ENCODE measurements at places on chromosomes 12 and 14.

- DNase-seq = no peak
Observed at GRCh38 chr12:96190413-96191108, 3.6 kb upstream of the ELK3 start.

DNA sequence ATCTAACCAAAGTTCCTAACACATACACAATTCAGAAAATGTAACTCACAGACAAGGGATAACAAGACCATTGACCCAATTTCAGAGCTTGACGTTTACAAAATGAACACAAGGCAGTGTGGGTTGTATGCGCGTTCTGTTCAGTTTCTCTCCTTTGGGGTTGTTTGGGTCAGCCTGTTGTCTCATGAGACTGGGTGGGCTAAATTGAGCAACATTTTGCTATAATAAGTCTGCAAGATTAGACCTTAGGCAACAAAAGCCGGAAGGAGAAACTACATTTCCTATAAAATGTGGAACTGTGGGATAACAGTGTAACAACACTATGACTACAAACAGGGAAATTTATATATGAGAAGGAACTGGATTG, 18.8 kb upstream of the LTA4H start:
- DNase-seq = no peak

DNA sequence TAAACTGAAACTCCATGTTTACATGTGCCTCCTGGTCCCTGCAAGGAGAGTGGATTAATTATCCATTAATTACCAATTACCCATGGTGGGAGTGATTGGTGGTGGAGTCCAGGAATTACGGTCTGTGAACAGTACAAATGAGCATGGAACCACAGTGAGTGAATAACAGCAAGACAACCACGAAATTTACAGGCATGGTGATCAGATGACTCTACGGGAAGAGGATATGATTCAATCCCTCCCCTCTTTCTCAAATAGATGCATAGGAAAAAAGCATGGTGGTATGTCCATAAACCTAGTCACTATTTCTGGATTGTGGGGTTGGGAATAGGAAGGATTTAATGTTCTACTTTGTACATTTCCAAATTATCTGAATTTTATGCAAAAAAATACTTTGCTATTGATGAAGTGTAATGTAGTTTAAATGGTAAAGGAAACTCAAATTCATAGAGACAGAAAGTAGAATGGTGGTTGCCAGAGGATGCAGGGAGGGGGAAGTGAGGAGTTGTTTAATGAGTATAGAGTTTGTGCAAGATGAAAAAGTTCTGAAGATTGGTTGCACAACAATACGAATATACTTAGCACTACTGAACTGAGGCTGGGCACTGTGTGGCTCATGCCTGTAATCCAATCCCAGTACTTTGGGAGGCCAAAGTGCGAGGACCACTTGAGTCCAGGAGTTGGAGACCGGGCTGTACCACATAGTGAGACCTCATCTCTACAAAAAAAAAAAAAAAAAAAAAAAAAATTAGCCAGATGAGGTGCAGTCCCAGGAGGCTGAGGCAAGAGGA, 41.2 kb upstream of the C12orf75 start:
- no peak for DNase-seq

DNA sequence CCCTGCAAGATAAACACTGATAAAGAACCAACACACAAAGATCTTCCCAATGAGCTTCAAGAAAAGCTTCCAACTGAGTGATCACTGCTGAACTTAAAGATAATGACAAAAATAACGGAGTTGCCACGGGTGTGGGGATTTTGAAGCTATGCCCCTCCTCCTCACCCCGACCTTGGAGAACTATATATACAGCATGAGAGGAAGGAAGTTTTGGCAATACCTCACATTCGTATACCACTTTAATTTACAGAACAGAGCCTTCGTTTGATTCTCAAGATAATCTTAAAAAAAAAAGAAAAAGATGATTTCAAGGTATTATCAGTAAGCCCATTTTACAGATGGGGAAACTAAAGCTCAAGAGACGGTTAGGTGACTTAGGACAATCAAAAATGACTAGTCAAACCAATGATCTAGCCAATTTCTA, 715 bp downstream of the NEK9 start:
- DNase-seq = no peak

DNA sequence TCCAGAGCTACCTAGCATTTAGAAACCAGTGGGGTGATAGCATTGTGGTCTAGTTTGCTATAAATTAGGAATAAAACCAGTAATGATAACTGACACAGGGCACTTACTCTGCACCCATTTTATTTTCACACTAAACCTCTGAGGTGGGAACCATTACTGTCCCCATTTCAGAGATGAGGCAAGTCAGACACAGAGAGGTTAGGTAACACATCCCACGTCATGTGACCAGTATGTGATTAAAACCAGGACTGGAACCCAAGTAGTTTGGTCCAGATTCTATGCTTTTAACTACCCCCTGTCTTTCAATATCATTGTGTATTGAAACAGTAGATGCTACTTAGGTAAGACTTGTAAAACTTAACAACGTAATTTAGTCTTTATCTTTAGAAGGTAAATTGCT, 110.2 kb downstream of the PLXNC1 start:
- DNase-seq = no peak

DNA sequence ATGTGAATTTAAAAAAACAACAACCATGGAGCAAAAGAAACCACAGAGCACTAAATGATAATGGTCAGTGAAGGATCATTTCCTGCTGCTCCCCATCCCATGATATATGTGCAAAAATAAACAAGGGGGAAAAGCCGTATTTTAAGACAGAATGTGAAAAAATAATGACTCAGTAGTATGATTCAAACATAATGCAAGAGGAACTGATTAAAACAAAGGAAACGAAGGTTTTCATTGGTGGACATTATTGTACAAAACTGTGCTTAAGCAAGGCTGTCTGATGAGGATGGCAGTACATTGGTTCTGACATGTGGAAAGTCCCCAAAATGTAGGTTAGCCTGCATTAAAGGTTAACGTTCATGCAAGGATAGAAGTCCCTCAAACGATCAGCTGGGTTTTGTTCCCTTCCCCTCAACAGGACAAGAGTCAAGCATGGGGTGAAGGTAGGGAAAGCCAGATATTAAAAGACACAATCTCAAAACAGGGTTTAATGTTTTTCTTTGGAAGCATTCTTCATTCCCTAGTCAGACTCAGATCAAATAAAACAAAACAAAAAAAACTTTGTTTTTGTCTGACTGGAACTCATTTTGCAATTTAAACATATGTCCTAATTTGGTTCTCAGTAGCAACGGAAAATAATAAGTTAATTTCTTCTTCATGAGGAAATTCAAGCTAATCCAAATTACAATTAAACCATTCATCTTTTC, 26.3 kb upstream of the PTGDR start:
- DNase-seq = no peak

- no peak for DNase-seq
Observed at GRCh38 chr14:84375235-84375634, 1154.7 kb upstream of the FLRT2 start.

- DNase-seq = no peak
Observed at GRCh38 chr12:10113075-10113474, 14.3 kb upstream of the CLEC1A start.

- no peak for DNase-seq
Observed at GRCh38 chr14:68925373-68925772, 53.7 kb downstream of the ACTN1 start.

DNA sequence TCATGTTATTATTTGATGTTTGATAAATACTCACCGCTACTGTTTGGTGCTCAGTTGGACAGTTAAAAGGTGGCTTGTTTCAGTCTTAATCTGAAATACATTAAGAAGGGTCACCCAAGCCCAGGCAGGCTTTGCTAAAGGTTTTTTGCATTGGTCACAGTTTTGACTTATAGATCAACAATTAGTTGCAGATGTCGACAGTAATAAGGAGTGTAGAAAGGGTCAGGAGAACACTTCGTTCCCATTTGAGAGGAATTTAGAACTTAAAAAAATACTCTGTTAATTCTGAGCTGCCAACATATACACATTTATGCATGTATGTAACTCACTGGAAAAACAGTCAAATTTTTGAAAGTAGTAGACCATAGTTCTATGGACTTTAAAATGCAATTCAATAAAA, 130.3 kb downstream of the TMEM30B start:
- DNase-seq = no peak

- DNase-seq = no peak
Observed at GRCh38 chr14:31239741-31240140, 32.1 kb upstream of the HECTD1 start.

- no peak for DNase-seq
Observed at GRCh38 chr12:75305412-75306332, 24.5 kb downstream of the CAPS2 start.

DNA sequence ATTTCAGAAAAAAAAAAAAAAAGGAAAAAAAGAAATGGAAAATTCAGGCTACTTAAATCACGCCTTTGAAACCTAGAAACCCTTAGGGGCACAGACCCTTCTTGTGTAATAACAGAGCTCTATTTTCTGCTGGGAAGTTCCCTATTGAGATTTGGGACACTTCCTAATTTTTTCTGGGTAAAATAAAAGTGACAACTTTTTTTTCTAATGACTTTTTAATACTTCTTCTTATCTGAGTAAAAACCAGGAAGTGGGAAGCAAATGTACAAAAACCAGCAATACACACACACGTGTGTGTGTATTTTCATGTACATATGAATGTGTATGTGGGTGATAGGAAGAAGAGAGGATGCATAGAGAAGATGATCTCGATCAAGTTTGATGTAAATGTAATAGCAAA, 35.8 kb downstream of the ETV6 start:
- no peak for DNase-seq

DNA sequence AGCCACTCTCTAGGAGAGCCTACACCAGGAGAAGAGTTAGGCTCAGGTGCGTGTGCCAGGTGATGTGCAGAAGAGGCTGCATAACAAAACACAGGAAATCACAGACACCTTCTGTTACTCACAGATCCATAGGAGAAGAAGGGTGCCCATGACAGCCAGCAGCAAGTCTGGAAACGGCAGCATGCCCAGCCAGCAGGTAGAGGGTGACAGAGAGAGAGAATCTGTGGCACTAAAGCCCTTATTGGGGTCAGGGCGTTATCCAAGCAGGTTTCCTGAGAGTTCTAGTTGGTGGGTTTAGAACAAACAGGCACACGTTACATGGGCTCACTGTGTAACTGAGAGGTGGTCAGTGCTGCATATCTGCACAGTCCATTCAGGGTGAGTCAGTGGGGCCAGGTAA, 14.9 kb upstream of the SLC8A3 start:
- no peak for DNase-seq

- no peak for DNase-seq
Observed at GRCh38 chr14:26841920-26842741, 244.3 kb upstream of the NOVA1 start.

DNA sequence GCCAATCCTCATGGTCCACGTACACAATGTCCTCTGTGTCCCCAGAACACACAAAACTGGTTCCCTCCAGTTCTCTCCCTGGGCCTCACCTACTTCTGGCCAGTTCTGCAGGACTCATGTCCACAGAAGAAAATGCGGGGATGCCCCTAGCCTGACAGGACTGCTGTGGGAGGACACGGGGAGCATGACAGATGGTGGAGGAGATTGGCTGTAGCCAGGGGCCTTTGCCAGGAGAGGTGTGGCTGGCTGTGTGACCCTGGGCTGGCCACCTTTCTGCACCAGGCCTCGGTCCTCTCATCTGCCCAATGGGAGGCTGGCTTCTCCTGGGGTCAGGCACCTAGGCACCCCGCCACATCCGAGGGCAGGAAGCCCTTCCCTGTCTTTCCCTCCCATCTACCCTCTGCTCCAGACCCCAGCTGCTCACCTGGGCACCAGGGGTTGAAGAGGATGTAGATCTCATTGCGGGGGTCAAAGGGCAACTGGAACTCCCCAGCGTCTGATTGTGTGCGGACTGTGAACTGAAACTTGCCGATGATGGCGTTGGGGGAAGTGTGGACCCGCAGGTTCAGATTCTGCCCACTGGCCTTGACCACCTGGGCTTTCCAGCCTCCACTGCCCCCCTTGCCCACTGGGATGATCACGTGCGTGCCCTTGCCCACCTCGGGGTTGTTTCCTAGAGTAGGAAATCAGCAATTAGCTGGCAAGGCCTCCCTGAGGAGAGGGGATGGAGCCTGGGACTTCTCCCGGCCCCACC, 2.8 kb downstream of the TGM1 start:
- no peak for DNase-seq

GRCh38 chr12:3552726-3553045, 61.7 kb downstream of the PRMT8 start:
- no peak for DNase-seq

GRCh38 chr14:100086361-100086760, 21.1 kb downstream of the EVL start:
- DNase-seq = no peak

- no peak for DNase-seq
Observed at GRCh38 chr12:94733727-94734126, 83.4 kb upstream of the TMCC3 start.

DNA sequence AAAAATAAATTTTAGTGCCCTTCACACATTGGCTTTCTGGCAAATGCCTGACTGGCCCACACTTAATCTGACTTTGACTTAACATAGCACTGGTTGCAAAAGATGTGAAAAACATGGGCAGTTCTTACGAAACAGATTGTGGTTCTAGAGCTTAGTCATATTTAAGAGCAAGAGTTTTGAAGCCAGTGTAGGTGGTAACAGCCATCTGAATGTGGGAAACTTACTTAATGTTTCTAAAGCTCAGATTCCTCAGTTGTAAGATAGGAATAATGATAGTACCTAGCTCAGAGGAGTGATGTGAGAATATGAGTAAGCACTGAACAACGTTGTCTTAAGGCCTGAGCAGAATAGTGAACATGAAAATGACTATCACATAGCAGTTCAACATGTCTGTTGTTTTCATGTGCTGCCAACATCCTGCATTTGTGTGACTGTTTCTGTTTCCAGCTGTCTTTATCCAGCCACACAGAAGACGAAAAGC, 262.7 kb downstream of the SYT1 start:
- no peak for DNase-seq

DNA sequence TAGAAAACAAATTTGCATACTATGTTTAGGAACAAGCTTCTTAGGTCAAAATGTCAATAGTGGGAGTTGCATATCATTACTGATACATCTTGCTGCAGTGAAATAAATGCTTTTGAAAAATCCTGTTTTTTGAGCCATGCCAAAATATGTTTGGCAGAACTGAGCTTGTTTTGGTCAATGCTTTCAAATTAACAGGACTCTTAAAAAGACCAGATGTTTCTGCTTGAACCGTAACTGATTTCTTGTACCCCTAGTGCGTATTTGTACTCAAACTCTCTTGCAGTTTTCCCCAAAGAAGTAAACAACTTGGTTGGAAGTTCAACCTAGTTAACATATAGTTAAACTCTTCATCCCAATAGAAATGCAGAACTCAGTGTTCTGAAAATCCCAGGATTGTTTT, 3.4 kb downstream of the TRHDE start:
- DNase-seq = no peak

DNA sequence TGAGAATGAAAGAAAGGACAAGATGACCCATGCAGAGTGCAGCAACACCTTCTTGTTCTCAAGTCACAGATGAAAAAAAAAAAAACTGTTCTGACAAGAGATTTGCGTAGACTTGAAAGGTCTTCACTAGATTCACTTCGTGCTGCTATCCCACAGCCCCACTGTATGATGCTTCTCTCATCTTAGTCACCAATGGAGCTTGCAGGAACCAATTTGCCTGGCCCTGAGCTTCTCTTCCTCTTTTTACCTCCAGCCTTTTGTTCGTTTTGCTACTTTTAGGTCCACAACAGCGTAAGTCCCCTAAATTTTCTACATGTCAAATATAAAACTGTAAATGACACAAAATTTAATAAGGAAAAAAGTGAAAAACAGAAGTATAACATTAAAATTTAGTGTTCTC, 107.9 kb upstream of the NAP1L1 start:
- no peak for DNase-seq
